Mesothelial cell of epicardium (in vitro differentiated cells): ENCODE measurements at places on chromosomes 2 and 18. TPM values are rescaled to one million over a fixed set of nuclear protein-coding genes. Genes with fewer than 3 reads are reported as not detected.

DNA sequence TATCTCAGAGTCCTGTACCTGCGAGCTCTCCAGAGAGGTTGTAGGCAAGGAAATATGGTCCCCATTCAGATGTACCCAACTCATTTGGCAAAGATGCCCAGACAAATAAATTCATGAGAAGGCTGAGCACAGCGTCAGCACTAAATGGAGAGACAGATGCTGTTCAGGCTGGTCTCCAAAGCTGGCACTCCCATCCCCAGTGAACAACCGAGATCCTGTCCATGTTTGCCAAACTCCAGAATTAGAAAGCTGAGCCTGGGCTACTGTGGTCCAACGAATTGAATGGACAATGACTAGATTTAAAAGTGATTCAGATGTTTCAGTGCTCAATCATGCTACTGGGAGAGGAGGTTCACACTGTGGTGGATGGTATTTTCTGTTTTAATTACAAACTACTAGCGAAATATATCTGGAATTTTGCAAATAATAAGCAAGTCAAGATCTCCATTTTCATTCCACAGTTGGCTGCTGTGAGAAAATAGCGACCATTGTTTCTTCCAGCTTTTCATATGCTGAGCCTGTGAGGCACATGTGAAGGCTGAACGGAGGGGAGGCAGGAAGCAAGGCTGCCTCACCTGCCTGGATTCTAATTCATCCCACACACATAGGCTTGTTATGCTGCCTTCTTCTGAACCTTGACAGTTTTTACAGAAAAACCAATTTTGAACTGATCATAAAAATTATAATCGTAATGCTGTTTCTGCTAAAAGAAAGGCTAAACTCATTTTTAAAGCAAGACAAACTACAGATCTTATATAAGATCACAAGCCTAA lies 22.6 kb upstream of the DAPL1 start:
- no peak for DNase-seq

DNA sequence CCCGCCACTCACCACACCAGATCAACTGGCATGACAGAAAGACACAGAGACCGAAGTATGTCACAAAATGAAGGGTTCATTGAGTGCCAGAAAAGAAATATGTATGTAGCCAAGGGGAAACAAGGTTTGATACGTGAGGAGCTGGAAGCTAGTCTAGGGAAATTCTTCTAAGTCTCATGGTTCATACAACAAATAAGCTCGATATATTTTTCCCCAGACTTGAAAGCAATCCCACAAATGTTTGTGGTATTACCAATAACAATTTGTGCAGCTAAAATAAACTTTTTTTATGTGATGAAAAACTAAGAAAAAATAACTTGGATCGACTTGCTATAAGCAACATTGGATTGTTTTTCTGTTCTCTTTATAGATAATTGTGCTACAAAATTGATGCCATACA lies 777.0 kb downstream of the TSN start:
- no peak for DNase-seq

DNA sequence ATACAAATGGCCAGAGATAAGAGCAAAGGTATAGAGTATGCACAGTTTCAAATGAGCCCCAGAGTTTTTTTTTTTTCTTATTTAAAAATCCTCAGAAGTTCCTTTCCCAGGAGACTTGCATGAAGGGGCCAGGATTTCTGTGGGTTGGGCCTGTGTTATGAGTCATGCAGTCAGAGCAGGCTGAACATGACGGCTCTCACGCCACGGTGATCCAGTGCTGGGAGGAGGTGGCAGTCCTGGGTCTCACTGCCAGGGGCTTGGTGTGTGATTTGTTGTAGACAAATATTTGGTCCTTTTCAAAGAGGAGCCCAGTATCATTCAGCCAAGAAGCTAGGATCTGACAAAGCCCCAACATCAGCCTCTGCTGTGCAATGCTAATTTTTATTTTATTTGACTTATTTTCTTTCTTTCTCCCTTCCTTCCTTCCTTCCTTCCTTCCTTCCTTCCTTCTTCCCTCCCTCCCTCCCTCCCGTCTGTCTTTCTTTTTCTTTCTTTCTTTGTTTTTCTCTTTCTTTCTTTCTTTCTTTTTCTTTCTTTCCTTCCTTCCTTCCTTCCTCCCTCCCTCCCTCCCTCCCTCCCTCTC lies 10.4 kb upstream of the KCNE4 start:
- DNase-seq, result peak; percentile 62

- DNase-seq, result no peak
Observed at GRCh38 chr2:1140389-1141003, 189.8 kb downstream of the SNTG2 start.

DNA sequence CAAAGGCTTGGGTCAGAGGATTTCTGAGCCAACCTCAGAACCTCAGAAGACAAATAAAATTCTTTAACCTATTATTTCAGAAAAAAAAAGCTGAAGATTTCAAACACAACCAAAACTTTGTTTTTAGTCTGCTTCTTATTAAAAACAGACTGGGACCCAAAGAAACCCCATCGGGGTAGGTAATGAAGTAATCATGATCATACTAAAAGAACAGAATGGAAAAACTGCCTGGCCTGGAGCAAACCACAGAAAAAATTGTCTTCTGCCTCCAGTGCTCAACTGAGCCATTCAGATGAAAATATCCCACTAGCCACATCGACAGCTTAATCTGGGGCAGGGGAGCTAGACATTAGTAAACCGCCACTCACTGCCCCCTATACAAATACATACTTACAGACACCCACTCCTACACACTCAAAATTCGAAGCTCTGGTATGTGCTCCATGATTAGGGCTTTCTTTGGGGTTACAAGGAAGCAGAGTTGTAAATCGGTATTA lies 76.5 kb downstream of the SDC1 start:
- no peak for DNase-seq

DNA sequence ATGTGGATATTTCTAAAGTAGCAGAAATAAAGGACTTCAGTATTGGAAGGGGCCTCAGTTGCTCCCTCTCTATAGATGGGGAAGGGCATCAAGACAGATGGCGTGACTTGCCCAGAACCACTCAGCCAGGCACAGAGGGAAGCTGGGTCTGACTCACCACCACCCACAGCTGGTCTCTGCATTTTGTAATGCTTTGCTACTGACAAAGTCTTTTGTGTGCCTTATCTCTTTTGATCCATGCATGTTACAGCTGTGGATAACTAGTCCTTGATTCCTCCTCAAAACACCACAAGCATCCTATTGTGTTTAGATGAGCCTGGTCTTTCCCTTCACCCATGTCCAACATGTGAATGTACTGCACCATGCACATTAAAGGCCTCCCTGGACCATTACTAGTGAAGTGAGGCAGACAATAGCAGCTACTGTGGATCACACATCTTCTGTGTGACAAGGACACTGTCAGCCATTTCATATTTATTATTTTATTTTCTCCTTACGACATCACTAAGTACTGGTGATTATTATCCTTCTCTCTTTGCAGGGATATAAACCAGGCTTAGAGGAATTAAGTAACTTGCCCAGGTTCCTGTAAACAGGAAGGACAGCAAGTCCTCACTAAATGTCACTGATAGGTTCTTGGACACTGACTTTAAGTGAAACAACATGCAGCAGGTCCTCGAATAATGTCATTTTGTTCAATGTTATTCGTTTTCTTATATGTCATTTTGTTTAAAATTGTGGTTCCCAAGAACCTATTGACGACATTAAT lies 29.6 kb upstream of the IL37 start:
- no peak for DNase-seq

DNA sequence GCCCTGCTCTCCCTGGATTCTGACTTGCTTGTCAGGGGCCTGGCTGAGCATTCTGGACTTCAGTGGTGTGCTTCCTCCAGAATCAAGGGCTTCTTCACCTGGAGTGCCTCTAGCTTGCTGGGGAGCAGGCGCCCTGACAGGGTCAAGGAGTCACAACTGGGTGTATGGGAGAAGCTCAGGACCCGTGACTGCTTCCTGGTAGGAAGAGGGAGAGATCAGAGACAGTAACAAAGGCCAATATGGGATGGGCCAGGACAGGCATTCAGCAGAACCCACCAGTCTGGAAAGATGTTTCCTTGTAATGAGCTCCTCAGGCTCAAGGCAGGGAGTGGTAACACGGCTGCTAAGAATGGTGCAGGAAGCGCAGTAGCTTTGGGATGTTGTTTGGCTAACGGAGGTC lies 104.4 kb upstream of the ACAA2 start:
- DNase-seq, result no peak

DNA sequence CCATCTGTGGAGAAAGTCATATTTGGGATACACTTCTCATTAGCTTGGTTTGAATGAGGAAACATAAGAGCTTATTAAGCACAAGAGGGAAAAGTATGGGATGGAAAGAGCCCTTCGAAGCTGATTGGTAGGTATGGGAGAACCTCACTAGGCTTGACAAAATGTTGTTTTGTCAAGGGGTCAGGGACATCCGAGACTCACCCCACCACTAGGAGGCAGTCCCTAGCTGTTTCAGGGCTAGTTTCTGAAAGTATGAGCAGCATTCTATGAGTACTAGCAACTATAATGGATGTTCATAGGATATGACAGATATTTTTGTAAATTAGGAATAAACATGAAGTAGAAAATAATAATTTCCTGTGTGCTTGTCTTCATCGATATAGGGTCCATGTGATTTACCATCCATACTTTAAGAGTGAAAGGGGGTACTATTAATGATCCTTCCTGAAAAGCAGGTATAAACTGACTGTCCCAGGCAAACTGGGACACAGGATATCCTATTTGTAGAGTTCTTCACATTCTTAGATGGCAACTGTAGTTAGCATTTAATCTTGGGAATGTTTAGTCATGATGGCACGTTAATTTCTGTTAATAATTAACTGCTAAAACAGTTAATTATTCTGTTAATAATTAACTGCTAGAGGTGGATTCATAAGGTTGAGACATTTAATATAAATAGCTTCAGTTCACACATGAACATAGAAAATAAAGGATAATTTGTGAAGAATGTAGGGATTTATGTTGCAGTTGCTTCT lies 28.4 kb downstream of the OTX1 start:
- DNase-seq, result no peak

DNA sequence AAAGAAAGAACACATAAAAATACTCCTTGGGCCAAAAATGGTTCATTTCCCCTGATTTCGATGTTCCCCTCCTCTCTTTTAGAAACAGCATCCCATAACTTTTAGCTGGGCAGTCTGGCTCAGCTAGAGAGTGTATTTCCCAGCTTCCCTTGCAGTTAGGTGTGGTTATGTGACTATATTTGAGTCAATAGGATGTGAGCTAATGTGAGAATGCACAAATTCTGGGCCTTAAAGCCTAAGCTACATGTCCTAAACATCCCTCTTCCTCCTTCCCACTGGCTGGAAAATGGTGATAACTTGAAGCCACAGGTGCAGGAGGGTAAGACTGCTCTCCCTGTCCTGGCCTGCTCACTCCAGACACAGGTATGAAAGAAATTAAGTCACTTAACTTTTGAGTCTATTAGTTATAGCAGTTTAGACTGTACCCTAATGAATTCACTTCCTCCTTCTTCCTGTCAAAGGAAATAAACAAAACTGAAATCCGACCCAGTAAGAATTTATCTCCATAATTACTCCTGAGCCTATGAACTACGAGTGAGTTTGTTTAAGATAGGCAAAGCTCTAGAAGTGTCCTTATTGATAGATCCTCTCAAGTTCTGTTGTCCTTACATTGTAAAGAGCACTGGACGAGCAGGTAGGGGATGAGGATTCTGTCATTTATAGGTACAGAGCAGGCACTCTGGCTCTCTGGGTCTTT lies 177.6 kb downstream of the MTX2 start:
- no peak for DNase-seq

DNA sequence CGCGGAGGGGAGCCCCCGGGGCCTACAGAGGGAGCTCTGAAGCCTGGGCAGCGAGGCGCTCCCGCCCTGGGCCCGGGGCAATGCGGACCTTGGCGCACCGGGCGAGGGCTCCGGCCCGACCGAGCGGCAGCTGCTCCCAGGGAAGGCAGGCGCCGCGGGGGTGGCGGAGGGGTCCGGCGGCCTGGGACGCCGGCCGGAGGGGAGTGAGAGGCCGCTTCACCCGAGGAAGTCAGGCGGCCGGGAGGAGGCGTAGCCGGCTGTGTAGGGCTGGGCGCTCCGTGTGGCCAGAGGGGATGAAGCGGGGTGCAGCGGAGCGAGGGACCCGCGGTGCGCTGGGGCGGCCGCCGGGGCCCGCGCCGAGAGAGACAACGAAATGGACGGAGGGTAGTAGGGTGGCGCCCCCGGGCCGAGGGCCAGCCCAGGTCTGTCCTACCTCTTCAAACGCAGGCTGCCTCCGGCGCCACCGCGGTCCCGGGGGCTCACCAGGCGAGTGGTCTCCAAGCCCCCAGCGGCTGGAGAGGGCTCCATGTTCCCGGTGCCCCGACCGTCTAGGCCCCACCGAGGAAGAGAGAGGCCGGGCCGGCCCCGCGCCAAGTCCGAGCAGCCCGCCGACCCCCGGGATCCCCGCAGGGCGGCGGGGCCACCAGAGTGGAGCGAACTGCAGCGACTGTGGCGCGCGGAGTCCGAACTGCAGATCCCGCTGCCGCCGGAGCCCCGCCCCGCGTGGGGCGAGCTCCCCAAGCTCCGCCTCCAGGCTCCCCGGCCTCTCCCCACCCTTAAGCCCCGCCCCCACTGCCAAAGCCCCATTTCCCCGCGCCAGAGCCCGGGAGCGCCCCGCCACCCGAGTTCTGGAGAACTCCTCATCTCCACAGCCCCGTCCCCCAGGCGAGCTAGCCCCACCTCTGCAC lies at the start of gene SLC30A3:
Gene SLC30A3 (minus strand): TSS at position 669 of the 908 bp plus-strand sequence. CDS start 141 bp downstream, at position 528.
- peak; percentile 61 for DNase-seq

GRCh38 chr2:191170773-191171172 lies 20.0 kb upstream of the STAT4 start:
- DNase-seq, result no peak

- DNase-seq, result no peak
Observed at GRCh38 chr2:14194233-14194632, 438.3 kb upstream of the LRATD1 start.

- DNase-seq, result no peak
Observed at GRCh38 chr18:23380001-23380550, 73.0 kb upstream of the RIOK3 start.

- no peak for DNase-seq
Observed at GRCh38 chr2:151720521-151720920, 13.8 kb downstream of the NEB start.

DNA sequence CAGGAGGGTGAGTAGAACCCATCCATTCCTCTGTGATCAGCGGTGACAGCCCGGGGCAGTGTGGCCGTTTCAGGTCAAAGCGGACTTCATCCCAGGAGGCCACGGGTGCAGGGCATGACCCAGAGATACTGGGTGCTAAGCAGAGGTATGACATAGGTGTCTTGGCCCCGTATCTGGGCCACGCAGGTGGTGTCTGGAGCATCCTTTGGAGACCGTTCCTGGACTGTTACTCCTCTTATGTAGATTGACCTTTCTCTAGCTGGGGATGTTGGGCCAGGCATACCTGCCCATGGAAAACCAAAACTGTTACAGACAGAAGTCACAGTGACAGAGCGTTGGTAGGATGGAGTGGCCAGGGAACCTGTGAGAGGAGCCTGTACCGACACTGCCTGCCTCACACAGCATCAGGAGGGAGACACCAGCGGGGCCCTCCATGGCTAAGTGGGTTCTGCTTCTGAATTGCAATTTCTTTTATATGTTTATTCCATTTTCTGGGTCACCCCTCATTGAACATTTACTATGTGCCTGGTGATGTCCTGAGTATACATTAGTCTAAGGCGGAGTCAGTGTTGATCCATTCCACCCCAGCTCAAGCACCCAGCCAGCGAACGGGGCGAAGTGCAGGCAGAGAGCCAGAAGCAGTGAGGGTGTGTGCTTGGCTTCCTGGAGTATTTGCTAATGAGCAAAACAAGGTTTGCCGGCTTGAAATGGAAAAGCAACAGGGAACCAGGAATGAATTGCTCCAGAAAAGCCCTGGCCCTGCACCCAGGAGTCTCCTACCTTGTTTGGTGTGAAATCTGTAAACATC lies 141.7 kb downstream of the SH3RF3 start:
- DNase-seq, result no peak

Gene NT5C1B
- 0.29 TPM in 1 of 3 replicates, not detected in the others for total RNA-seq

Gene FBXO15
- 1.6 to 2.3 TPM (median 2.2 TPM) in 3 replicates for total RNA-seq

Gene TUBB8B
- total RNA-seq, result 0.31 to 0.32 TPM in 2 of 3 replicates, not detected in the other

Gene PRKAG3
- total RNA-seq, result 2.8 to 3.6 TPM (median 2.9 TPM) in 3 replicates

Gene PIKFYVE
- total RNA-seq, result 41.4 to 46.7 TPM (median 46.4 TPM) in 3 replicates
